Neural crest cell (in vitro differentiated cells): ENCODE measurements at places on chromosomes 1 and 21.

DNA sequence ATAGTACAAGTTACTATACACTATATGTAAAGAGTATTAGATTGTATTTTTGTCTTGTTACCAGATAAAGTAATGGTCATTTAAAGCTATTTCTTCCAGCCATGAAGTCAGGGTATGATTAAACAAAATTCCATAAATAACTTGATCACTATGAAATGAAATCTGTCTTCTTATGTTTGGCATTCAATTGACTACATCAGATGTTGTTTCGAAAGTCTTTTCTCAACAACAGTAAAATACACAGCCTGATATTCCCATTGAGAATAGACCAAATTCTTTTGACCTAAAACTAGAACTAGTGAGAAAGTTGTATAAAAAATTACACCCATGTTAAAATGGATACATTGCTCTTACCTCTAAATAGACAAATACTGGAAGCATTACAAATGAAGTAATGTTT is 134.6 kb upstream of the ADAMTS5 start:
- DNase-seq, result no peak

DNA sequence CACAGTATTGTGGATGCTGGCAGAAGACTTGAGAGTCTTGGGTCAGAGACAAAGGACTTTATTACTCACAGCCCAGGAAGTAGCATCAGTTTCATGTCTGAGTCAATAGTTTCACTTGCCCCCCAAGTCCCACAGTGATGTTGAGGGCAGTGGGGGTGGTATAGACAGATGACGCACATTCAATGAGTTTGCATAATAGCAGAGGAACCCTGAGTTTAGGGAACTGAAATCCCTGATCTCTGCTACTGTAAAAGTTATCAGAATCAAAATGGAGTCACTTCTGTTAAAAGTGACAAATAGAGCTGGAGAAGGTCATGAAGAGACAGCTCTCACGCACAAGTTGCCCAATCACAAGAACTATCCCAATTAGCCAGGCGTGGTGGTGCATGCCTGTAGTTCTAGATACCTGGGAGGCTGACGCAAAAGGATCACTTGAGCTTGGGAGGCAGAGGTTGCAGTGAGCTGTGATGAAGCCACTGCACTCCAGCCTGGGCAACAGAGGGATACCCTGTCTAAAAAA is 11.5 kb upstream of the HCRTR1 start:
- DNase-seq, result no peak

- no peak for DNase-seq
Measured at GRCh38 chr1:226733304-226733703, 5.8 kb downstream of the ITPKB start.

GRCh38 chr1:174656409-174657059 is 208.8 kb downstream of the GPR52 start:
- no peak for DNase-seq

DNA sequence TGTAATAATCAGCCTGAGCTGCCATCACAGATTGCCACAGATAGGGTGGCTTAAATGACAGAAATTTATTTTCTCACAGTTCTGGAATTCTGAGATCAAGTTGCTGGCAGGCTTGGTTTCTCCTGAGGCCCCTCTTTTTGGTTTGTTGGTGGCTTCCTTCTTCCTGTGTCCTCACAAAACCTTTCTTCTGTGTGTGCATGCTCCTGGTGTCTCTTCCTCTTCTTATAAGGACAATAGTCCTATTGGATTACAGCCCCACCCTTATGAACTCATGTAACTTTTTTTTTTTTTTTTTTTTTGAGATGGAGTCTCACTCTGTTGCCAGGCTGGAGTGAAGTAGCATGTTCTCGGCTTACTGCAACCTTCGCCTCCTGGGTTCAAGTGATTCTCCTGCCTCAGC is 41.0 kb upstream of the F3 start:
- no peak for DNase-seq

DNA sequence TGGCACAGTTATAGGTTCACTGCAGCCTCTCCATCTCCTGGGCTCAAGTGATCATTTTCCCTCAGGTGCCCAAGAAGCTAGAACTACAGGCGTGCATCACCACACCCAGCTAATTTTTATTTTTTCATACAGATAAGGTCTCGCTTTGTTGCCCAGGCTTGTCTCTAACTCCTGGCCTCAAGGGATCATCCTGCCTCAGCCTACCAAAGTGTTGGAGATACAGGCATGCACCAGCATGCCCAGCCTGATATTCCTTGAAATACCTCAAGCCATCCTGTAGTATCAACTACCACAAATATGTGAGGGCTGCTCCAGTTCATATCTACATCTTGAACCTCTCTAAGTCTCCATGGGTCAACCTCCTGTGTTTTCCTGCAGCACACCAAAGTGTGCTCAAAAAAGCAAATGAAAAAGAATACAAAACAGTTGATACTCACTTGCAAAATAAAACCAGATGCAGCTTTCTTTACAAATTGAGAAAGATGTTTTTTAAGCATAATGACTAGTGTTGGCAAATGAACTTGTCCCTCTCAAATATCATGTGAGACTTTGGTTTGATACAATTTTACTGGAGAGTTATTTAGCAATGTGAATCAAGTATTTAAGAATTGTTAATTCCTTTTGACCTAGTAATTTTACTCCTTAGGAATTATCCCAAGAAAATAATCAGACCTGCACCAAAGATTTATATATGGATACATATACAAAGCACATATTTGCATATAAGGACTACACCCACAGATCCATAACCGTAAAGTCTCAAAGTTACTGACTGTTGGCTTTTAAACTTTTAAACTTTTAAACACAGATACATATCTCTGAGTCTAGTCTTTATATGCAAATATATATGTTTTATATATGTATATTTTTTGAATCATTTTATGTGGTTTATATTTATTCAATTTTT is 197.7 kb downstream of the NRIP1 start:
- no peak for DNase-seq

DNA sequence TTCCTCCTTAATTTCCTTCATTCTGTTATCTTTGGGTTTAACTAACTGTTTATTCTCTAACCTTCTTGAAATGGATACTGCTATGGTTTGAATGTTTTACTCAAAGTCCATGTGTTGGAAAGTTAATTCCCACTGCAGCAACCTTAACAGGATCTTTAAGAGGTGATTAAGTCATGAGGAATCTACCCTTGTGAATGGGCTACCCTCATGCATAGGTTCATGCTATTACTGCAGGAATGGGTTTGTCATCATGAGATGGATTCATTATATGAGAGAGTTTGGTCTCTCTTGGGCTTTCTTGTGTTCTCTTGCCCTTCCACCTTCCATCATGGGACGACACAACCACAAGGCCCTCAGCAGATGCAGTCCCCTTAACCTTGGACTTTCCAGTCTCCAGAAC is 516.9 kb downstream of the ADGRL2 start:
- DNase-seq, result no peak

GRCh38 chr1:211753649-211754251 is 76.8 kb downstream of the LPGAT1 start:
- no peak for DNase-seq

DNA sequence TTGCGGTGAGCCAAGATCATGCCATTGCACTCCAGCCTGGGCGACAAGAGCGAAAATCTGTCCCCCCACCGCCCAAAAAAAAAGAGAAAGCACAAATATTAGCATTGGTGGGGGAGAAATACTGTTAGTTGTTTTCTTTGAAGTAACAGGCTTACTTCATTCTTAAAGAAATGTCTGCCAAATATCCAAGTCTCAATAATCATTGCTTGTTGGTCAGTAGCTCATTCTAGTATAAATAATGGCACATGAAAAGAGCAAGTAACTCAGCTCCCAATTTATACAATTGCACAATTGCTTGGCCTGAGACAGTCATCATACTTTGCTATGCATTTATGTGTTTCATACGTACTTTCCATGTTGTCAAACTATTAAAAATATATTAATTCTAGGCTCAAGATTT is 499.2 kb upstream of the PLXNA2 start:
- DNase-seq, result no peak

- no peak for DNase-seq
Measured at GRCh38 chr1:200686620-200687019, 16.9 kb upstream of the DDX59 start.

GRCh38 chr1:33899746-33900145 is 35.9 kb downstream of the HMGB4 start:
- DNase-seq, result no peak

GRCh38 chr1:234570329-234571120 is 39.5 kb downstream of the IRF2BP2 start:
- DNase-seq, result no peak

GRCh38 chr1:5927506-5928370 is 64.5 kb downstream of the NPHP4 start:
- DNase-seq, result no peak

GRCh38 chr1:48530727-48531351 is 58.8 kb upstream of the SPATA6 start:
- peak; percentile 65 for DNase-seq
